ENCODE measurements at places on chromosomes 6 and 20.

DNA sequence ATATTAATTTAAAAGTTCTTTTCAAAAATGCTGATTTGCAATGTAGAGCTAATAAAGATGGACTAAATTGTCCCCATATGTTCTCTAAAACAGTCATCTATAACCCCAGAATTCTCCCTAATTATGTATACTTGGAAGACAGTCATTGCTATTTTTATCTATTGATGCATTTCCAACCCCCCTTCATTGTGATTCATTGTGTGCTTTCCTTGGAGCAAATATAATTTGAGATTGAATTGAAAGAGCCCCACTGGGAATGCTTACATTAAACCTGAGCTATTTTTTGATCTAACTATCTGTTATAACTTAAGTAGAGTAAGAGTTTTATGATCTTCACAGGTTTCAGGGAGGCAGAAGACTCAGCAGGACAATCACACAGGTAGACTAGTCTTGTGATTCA lies 73.7 kb upstream of the PTCHD4 start:
- no peak for DNase-seq

DNA sequence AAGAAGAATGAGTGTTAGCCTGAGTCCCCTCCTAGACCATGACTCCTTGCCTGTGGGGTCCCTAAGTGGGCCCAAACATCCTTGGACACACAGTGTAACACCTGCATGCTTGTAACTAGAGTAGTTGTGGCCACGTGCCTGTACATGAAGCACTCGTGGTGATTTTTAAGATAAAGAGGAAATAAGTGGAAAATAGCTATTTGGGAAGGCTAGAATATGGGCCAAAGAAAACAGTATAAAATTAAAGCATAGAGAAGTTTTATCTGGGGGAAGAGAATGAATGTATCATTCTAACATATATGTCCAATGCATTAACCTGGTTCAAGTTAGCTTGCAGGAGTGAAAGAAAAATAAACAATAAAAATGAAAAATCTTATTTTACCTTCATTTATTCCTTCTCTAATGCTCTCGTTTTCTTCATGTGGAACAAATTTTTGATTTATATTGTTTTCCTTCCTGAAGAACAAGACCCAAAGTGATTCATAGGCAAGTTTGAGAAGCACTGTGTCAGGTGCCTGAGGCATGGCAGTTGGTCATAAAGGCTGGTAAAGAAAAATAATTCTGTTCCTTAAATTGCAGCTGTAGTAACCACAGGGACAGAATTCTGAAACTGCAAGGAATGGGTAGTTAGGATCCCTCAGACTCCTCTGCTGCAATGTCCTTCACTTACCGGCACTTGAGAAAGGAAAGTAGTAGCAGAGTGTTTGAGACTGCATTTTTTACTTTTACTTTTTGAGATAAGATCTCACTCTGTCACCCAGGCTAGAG lies 8.5 kb upstream of the CST3 start:
- no peak for DNase-seq

GRCh38 chr6:43941174-43941573 lies 171.2 kb downstream of the VEGFA start:
- no peak for DNase-seq

DNA sequence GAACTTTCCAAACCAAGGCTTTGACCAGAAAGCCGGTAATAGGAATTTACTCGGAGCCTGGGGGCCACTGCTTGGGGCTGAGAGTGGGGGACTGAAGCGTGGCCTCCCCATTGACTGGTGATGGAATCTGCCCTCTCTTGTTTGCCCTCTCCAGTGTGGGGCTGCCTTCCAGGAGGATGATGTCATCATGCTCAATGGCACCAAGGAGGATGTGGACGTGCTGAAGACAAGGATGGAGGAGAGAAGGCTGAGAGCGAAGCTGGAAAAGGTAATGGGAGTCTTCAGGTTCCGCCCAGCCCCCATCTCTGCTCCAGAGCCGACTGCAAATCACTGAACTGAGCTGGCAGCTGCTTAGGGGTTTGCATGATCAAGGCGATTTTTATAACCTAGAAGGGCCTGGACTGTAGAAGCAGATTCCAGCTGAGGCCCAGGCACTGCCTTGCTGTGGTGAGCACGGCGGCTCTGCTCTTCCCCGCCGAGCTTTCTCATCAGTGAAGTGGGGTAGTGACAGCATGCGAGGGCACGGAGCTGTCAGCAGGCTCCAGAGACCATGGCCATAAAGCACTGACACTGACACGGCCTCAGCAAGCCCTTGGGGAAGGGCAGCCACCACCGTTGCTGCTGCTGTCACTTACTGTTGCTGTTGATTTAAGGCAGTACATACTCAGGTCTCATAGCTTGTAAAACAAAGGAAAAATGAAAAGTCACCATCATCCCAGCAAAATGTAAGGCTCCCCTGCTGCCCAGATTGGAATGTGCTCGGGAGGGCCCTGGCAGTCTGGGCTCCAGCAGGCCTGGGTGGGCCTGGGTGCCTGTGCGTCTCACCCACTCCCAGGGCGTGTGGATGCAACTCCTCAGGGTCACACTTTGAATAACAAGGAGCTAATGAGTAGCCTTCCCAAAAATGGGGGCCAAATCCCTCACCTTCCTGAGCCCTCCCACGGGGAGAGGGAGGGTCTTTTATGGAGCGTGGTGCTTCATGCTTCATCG lies 11.1 kb upstream of the FAM209A start:
- DNase-seq = no peak

GRCh38 chr20:24098886-24099285 lies 110.3 kb upstream of the GGTLC1 start:
- no peak for DNase-seq

GRCh38 chr6:167121335-167121841 lies 1.5 kb upstream of the CCR6 start:
- no peak for DNase-seq

DNA sequence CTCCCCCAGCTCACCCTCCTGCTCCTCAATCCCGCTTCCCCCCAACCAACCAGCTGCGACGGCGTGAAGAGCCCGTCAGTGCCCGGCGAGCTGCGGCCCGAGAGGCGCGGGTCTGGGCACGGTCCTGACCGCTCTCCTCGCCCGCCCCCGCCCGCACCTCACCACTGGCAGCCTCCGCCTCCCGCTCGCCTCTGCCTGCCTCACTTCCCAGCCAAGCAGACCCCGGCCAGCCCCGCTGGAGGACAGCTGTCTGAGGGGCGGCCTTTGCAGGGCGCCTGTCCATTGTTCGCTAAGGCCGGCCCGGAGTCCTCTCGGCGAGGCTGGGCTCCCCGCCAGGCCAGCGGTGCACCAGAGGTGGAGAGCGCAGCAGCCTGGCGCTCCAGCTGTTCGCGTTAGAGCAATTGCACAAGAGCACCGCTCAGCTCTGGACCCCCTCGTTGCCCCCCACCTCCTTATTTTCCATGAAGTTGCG lies 1.3 kb downstream of the SOBP start:
- DNase-seq = peak; percentile 81
